A549 treated with CORT108297 at 1 μM for 4 hours (cell line): ENCODE measurements at places on chromosomes 1 and 21. TPM values are rescaled to one million over a fixed set of nuclear protein-coding genes. Genes with fewer than 3 reads are reported as not detected.

RHEX gene
- total RNA-seq: not detected in 5 replicates

BGLAP gene
- 0.34 to 0.75 TPM (median 0.52 TPM) in 4 of 5 replicates, not detected in the other for total RNA-seq

BEST4 gene
- 0.20 to 0.62 TPM (median 0.33 TPM) in 5 replicates for total RNA-seq

DIRAS3 gene
- total RNA-seq: 1.1 to 1.6 TPM (median 1.4 TPM) in 5 replicates

IGSF9 gene
- total RNA-seq: 0.17 to 0.29 TPM (median 0.22 TPM) in 5 replicates

FCN3 gene
- total RNA-seq: not detected in 5 replicates

ASB17 gene
- not detected in 5 replicates for total RNA-seq

VCAM1 gene
- total RNA-seq: 0.02 to 0.08 TPM (median 0.05 TPM) in 5 replicates

TTC24 gene
- not detected in 5 replicates for total RNA-seq

FCER1G gene
- total RNA-seq: 0.16 to 0.36 TPM in 2 of 5 replicates, not detected in the others

KRTAP7-1 gene
- not detected in 5 replicates for total RNA-seq

LCE1C gene
- not detected in 5 replicates for total RNA-seq

CDA gene
- 33.9 to 42.8 TPM (median 35.8 TPM) in 5 replicates for total RNA-seq

OPTC gene
- total RNA-seq: not detected in 5 replicates

DYNLT4 gene
- total RNA-seq: 0.32 to 0.80 TPM (median 0.53 TPM) in 4 of 5 replicates, not detected in the other

ADORA3 gene
- not detected in 5 replicates for total RNA-seq

NIPAL3 gene
- 6.2 to 8.9 TPM (median 6.8 TPM) in 5 replicates for total RNA-seq

GSTM1 gene
- not detected in 5 replicates for total RNA-seq

FAM151A gene
- total RNA-seq: 0.05 TPM in 1 of 5 replicates, not detected in the others
